ENCODE measurements at places on chromosomes 4 and X.

GRCh38 chr4:34280131-34280530, 1964.2 kb downstream of the ARAP2 start:
- DNase-seq: no peak

GRCh38 chr4:100935090-100935489, 412.2 kb downstream of the PPP3CA start:
- no peak for DNase-seq

DNA sequence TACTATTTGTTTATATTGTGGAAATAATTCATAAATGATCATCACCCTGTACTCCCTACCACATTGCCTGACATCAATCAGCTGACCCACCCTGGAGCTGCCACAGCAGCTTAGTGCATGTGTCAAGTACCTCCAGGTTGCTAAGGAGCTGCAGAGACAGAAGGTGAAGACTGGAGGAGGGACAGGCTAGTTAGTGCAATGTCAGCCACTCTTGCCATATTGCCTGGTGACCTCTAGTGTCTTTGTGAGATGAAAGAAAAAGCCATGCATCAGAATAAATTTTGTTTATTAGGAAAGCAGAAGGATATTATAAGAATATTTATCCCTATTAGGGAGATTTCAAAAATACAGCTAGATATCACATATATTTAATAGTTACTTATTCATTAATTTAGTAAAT, 243.9 kb upstream of the FAT4 start:
- no peak for DNase-seq

DNA sequence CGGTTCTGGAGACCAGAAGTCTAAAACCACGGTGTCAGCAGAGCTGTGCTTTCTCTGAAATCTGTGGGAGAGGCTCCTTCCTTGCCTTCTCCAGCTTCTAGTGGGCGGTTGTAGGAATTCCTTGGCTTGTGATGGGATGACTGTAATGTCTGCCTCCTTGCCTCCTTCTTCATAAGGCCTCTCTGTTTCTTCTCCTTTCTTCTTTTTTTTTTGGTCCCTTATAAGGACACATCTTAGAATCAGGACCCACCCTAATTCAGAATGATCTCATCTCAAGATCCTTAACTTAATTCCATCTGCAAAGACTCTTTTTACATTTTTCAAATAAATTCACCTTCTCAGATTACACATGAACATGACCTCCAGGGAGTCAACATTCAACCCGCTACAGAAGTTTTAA, 186.9 kb downstream of the STK32B start:
- DNase-seq: no peak

DNA sequence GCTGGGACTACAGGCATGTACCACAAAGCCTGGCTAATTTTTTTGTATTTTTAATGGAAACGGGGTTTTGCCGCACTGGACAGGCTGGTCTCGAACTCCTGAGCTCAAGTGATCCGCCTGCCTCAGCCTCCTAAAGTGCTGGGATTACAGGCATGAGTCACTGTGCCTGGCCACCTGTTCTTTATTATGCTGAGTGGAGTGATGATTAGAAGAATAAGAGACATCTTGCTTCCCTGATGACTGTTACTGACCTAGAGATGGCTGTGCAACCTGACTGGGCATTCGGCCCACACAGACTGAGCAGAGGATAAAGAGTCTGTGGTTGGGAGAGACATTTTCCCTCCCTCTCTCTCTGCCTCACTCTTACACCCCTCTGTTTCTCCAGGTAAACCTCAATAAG, 56.7 kb downstream of the SPINK2 start:
- DNase-seq: no peak

DNA sequence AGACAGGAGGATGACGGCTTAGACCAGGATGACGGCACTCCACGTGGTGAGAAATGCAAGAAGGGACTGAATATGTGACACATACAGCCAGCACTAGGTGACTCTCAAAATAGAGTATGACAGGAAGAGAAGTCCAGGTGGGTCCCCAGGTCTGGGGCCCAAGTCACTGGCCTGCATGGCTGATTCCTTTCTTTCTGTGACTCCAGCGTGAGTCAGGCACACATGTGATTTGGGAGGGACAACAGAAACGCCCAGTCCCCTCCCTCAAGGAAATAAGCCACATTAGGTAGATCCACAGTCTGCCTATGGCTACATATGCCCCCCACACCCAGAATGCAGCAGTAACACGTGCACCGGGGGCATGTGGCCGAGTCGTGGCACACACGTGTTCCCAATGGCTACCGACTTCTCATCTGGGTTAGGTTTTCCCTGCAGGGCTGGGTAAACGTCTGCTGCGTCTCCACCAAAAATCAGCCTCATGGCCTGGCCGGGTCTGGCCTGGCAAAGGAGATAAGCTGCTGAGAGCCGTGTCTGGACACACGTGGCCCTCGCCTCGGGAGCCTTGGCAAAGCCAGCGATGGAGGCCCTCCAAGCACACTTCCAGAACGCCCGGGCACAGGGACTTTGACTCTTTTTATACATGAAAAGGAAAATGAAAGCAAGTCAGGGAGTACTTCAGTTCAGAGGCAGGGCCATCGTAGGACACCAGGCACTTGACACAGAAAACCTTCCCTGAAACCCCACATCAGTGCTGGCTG, 19.3 kb downstream of the SEL1L3 start:
- peak; percentile 15 for DNase-seq

DNA sequence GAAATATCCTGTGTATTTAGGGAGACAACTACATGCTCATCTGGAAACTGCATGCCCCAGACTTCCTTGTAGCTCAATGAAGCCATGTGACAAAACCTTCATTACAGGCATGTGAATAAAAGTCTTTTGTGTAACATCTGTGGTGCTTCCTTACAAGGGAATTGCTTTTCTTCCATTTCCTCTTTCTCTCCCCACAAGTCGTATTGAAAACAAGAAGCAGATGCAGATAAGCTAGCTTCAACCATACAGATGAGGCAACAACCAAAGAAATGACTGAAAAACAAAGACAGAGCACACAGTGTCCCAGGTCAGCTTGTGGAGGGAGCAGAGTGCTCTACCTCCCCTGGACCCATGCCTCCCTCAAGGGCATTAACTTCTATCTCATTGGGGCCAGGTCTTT, 115.8 kb upstream of the INPP4B start:
- DNase-seq: no peak

DNA sequence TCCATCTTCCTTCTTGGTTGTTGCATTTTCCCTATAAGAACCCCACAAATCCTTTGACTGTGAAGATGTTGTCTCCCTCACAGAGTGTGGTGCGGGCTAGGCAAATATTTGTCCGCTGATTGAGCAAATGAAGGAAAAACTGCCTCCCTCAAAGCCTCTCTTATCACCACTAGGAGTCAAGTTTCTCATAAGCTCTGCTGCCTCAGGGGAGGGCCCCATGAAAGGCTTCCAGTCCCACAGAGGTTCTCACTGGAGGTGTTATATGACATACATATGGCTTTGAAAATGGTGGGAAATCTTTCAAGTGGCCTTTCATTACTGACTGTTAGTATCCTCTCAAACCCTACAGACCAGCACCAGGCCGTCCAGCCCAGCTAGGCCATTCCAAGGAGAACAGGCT, 9.3 kb downstream of the VGLL1 start:
- DNase-seq: no peak

GRCh38 chr4:36392024-36392423, 110.6 kb downstream of the DTHD1 start:
- DNase-seq: no peak

- DNase-seq: no peak
Observed at GRCh38 chrX:19852014-19853005, 35.1 kb downstream of the SH3KBP1 start.

DNA sequence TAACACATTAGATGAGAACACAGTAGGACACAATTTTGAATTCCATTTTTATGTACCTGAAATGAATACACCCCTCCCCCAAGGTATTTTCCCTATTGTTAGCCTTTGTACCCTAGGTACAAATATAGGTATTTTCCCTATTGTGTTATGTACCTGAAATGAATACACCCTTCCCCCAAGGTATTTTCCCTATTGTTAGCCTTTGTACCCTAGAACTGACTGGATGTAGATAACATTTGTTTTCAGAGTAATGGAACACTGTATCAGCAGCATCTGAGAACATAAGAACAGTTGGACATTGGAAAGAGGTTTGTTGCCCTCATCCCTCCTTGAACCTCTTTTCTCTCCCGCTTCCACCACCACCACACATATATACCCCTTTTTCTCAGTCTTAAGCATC, 37.6 kb downstream of the YIPF6 start:
- no peak for DNase-seq

DNA sequence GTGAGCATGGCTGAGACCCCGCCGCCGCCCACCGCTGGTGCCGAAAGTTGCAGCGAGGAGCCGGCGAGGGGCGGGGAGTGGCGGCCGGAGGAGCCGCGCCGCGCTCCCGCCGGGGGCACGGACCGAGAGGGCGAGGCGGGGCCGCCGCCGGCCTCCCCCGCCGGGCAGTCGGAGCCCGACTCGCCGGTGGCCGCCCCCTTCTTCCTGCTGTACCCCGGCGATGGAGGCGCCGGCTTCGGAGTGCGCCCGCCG, 16.5 kb downstream of the UTP3 start:
- DNase-seq: peak; percentile 26

DNA sequence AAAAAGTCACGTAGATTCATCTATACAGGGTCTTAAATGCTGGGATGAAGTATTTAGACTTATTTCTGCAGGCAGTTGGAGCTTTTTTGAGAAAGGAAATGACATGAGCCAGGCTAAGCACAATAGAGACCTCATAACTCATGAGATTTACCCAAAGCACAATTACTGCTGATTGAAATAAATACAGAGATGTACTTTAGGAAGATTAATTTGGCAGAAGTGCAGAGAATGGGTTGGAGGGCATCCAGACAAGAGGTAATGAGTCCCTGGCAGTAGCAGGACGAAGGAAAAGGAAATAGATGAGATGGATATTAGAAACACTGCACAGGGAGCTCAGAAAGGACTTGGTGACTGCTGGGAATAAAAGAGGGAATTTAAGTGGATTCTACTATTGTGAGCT, 129.1 kb downstream of the SHROOM4 start:
- no peak for DNase-seq

DNA sequence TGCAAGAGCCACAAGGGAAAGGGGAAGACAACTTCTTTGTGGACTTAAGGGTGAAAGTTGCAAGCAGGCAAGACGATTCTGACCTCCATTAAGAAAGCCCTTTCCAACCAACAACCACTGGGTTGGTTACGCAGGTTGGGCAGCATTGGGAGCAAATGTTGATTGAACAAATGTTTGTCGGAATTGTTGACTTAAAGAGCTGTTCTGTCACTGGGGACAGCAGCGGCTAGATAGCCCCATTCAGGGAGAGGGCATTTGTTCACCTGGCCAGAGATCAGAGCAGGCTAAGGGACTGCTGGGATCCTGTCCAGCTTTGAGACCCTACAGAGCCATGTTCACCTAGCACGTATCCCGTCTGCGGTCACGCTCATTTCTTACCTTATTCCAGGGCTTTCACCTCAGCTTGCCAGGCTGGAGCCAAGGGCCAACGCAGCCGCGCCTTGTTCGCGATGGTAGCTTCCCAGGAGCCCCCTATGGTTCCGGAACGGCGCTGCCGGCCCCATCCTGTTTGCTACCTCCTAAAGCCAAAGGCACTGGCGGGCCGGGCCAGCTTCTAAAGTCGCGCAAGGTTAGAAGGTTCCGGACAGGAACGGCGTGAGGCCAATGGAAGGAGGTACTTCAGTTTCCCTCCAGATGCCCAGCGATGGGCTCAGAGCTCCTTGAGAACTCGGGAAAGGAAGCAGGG, 24.6 kb downstream of the F9 start:
- no peak for DNase-seq

GRCh38 chr4:130233377-130234047, 1137.6 kb downstream of the C4orf33 start:
- peak; percentile 9 for DNase-seq

DNA sequence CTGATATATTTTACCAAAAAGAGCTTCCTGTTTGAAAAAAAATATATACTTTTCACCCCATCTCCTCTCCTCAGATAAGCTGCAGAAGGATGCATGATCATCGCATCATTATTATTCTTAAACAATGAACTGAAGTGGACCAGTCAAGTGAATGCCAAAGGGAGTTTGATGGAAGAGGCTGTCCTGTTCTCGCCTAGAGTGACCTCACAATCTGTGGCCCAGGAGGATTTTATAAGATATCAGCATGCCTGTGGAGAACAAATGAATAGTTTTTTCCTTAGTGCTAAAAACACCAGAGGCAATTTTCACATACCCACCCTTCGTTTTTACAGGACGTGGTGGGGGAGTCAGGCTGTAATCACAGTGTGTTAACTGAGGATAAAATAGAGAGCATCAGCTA, 112.7 kb downstream of the USP46 start:
- DNase-seq: no peak

DNA sequence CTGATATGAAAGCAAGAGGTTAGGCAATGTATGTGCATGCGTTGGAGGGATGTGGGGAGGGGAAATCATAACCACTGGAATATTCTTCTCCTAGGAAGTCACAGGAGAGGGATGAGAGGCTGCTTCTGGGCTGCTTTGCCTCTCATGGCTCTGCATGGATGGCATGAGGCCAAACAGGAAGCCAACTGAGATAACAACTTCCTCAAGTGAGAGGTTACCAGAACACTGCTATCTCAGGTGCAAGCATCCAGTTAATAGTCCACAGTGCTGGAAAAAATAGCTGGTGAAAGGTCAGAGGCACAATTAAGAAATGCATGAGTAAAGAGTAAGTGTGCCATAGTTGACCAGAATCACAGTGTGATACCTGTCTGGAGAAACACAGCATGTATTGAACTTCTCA, 113.3 kb downstream of the ELOVL6 start:
- no peak for DNase-seq

DNA sequence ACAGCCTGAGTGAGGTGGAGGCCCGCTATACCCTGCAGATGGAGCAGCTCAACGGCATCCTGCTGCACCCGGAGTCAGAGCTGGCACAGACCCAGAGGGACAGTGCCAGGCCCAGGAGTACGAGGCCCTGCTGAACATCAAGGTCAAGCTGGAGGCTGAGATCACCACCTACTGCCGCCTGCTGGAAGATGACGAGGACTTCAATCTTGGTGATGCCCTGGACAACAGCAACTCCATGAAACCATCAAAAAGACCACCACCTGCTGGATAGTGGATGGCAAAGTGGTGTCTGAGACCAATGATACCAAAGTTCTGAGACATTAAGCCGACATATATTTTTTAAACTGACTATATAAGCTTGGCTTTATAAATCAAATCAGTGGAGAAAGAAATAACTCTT, 73.3 kb upstream of the HHIP start:
- DNase-seq: no peak

GRCh38 chr4:98802770-98803198, 126.1 kb downstream of the EIF4E start:
- DNase-seq: no peak

GRCh38 chr4:141207961-141208360, 12.7 kb upstream of the ZNF330 start:
- DNase-seq: no peak

DNA sequence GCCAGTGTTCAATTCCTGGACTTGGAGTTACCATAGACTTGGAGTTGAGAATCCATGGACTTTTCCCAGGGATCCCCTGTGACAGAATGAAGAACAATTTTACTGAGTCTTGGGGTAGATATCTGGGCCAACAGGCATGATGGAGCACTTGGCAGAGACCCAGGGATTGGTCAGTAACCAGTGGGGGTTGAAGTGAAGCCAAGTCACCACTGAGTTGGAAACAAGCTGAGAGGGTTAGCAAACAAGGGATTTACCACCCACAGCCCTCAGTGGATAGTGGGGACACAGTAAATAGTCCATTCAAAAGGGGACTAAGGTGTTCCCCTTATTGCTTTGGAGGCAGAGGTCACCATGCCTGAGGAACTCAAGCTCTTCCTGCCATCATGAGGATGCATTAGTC, 281.7 kb downstream of the PPP1R2C start:
- DNase-seq: no peak

GRCh38 chr4:152780267-152780778, 569 bp downstream of the ARFIP1 start:
- DNase-seq: no peak

- DNase-seq: no peak
Observed at GRCh38 chr4:112299721-112300120, 2.6 kb downstream of the ALPK1 start.

Measured in activated CD4-positive, alpha-beta T cell treated with anti-CD3 and anti-CD28 coated beads, Interleukin-2, amount 10 ng/mL, durations not matched to agents 7 days and 5 days (primary cell).